Nephron progenitor cell (in vitro differentiated cells): ENCODE measurements at places on chromosomes 2 and 18.
A peak's percentile ranks its signal among the peaks of the same experiment; 100 is the strongest.

- no peak for DNase-seq
These were observed 19.3 kb downstream of the SH3YL1 start for GRCh38 chr2:244547-244946.

DNA sequence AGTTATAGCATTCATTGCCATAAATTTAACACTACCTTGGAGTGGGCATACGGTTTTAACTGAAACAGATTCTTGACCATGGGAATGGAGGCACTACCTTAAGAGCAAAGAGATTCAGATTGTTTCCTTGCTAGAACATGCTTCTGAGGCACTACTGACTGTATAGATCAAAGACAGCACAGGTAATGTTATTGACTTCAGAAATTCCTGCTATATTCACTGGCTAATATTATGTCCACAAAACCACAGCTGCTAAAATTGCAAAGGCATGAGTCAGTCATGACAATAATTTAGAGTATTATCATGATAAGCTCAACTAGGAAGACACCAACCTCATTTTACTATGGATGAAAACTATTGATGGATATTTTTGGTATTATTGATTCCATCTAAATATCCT, 39.4 kb downstream of the SLC8A1 start:
- no peak for DNase-seq

- DNase-seq: peak; percentile 87
These were observed at the start of gene SULT1C4 for GRCh38 chr2:108377815-108378630. TSS of gene SULT1C4 (plus strand) at chr2:108377954. CDS start at chr2:108378338, 384 bp downstream.

GRCh38 chr2:10471046-10471571, 23.0 kb upstream of the ODC1 start:
- DNase-seq: no peak

DNA sequence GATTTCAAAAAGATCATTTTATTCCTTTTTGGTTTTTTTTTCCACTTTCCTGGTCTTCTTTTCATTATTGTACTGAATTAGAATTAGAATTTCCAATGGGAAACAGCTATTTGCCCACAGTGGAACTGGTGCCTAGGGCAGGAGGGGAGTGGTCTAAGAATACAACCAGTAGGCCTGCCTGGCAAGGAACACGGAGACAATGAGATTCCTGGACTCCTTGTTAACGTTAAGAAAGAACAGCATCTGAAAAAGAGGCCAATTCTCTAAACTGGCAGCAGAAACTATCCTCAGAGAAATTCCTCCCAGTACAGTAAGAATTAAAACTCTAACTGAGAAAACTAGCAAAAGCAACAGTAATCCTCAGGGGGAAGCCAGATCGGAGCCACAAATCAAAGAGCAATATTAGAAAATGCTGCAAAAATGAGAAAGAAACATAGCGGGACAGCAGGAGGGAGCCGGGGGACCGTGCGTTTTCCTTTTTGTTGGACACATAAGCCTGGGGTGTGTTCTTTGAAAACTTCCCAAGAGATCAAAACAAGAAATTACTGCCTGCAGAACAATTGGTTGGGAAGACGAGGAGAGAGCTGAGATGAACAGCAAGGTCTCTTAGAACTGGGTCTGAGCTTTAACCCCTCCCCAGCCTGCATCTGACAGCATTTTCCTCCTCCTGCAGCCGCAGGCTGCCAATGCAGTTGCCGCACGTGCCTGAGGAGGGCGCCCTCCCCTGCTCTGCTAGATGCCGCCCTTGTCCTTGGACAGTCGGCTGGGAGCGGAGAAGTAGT, 776.0 kb downstream of the TSN start:
- DNase-seq: peak; percentile 15

DNA sequence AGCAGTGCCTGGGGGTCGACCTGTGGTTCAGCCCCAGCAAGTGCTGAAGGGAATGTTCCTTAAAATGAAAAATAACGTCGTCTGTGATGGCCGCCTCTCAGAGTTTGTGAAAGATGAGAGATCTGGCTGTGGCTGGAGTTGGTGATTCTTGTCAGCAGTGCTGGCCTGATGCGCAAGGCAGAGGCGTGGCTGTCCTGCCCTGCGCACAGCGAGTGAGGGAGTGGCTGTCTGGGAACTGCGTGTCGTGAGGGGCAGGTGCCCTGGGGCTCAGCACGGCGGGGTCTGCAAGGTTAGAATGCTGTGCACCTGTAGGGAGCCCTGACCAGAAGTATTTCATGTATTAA, 8.8 kb downstream of the NFATC1 start:
- no peak for DNase-seq

GRCh38 chr18:35369126-35369525, 8.0 kb downstream of the ZNF396 start:
- no peak for DNase-seq

- DNase-seq: no peak
These were observed 114.4 kb upstream of the TMEM200C start for GRCh38 chr18:6009756-6010155.
